ENCODE measurements at places on chromosomes 5 and 9. TPM values are rescaled to one million over a fixed set of nuclear protein-coding genes. Genes with fewer than 3 reads are reported as not detected.
A peak's percentile ranks its signal among the peaks of the same experiment; 100 is the strongest.

- no peak for DNase-seq
These were observed 129.4 kb upstream of the GPR151 start for GRCh38 chr5:146645342-146645741.

GRCh38 chr5:90191352-90192045 is 218.1 kb downstream of the CETN3 start:
- no peak for DNase-seq

GRCh38 chr5:159695741-159696294 is 220.5 kb upstream of the ADRA1B start:
- no peak for DNase-seq

GRCh38 chr5:32709750-32710549 is 1.2 kb upstream of the NPR3 start:
- peak; percentile 60 for DNase-seq

DNA sequence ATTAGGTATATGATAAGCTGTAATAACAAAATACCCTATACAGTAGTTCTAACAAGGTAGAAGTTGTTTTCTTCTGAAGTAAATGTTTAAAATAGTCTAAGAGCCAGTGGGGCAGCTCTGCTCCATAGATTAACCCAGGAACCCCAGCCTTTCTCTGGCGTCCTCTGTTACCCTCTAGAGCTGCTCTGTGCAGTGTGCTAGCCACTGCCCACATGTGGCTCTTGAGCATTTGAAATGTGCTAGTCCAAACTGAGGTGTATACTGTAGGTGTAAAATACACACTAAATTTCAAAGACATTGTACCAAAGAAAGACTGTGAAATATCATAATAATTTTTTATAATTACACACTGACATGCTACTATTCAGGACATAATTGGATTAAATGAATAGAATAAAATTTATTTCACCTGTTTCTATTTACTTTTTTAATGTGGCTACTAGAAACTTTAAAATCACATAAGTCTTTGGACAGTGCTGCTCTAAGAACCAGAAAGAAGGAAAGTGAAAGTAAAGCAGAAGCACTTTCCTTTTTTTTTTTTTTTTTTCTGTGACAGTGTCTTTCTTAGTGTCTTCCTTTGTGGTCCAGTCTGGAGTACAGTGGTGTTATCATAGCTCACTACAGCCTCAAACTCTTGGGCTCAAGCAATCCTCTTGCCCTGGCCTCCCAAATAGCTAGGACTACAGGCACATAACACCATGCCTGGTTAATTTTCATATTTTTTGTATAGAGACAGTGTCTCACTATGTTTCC is 39.3 kb downstream of the RAI14 start:
- DNase-seq, result no peak

Gene CAVIN4
- total RNA-seq, result 0.20 TPM

DNA sequence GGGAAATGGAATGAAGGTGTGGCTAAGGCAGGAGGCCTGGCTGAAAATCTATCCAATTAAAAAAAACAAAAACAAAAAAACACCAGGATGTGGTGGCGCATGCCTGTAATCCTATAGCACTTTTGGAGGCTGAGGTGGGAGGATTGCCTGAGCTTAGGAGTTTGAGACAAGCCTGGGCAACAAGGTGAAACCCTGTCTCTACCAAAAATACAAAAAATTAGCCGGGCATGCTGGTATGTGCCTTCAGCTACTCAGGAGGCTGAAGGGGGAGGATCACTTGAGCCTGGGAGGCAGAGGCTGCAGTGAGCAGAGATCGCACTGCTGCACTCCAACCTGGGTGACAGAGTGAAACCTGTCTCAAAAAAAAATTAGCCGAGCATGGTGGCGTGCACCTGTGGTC is 21.1 kb downstream of the GRHPR start:
- no peak for DNase-seq

GRCh38 chr9:19442240-19442639 is 33.4 kb downstream of the ACER2 start:
- no peak for DNase-seq

GRCh38 chr5:141155540-141156374 is 5.9 kb downstream of the PCDHB6 start:
- DNase-seq, result no peak

DNA sequence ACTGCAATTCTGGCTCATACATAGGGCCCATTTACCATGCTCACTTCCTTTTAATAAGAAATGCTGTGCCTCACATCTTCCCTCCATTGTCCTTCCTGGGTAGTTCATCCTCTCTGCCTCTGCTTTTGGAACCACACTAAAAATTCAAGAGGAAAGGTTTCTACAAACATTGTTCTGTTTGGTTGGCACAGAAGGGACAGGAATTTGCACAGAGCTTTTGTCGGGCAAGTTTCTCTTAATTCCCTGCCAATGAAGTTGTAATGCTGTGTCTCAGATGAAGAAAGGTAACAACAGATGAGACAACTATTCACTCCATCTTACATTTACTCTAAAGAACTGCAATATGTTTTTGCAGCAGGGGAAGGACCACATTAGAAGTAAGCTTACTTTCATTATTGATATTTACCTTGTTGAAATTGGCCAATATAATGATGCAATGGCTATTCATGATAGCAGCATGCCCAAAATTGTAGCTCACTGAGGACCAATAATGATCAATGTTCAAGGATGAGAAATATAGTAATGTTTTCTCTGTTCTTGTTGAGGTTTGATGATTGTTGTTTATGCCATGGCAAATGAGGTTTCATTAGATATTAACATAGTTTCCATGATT is 82.5 kb upstream of the HMHB1 start:
- DNase-seq, result no peak

All from ovary (tissue), 10 donors.